ENCODE measurements at places on chromosomes 2 and 18.

- DNase-seq, result no peak
These were observed 153.6 kb downstream of the COL4A4 start for GRCh38 chr2:227010433-227010832.

DNA sequence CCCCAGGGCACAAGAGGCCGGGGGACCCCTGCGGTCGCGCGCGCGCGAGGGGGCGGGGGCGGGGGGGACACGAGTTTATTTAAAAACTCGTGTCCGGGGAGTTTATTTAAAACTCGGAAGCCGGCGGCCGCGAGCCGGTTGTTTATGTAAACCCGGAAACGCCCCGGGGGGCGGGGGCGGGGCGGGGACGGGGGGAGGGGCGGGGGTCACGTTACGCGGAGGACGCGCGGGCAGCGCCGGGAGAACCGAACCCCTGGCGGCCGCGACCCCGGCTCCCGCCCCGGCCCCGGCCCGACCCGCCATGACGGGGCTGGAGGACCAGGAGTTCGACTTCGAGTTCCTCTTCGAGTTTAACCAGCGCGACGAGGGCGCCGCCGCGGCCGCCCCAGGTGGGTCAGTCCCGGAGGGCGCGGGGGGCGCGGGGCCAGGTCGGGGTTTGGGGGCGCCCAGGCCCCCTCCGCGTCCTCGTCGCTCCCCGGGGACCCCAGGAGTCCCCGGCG is 4.4 kb downstream of the NFATC1 start:
- peak; percentile 76 for DNase-seq

DNA sequence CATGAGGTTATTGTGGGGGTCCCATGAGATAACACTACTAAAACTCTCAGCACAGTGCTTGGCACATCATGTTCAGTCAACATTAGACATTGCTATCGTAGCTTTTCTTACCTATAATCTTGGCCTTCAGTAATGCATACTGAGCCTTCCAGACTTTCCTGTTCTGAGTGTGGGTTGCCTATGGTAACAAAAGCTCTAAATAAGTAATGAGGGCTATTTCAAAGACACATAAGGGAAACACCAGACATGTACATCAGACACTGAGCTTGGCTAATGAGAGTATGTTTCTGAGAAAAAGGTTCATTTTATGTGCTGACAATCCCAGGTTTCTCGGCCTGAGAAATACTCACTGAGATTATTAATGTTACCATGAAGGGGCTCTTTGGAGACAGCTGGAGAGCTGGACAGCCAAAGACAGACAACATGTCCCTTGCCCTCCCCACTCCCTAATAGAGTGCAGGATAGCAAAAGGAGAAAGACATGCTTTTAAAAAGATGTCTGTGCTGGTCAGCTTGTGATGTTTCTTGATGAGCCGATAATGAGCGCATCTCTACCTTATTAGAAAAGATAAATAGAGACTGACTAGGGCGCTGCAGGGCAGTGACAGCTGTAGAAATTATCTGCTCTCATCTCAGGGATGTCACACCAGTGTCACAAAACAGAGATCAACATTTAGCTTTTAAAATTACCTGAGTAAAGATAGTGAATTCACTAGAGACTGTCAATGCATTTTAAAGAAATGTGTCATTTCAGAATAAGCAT is 25.4 kb downstream of the POLE4 start:
- DNase-seq, result no peak

DNA sequence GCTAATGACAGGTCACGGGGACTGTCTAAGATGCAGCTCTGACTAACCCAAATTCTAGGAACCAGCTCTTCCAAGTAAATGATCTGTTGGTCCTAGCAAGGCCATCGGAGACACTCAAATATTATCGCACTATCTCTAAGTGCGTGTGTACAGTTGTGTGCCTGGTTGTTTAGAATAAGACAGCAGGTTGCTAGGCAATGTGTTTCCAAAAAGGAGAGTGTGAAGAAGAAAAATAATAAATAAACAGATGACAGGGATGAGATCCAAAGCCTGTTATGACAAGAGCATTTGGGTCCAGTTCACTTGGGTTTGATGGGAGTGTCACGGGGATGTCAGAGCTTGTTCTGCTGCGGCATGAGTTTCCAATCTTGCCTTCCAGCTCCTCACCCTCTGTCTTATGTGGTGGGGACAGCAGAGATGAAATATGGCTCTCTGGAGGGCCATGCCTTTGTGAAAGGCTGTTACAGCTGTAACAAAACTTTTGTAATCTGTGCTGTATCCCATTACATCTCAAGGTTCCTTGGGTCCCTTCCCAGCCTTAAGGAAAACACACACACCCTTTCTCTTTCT is 127.5 kb upstream of the TNP1 start:
- DNase-seq, result no peak

- no peak for DNase-seq
These were observed 3.5 kb downstream of the RBM43 start for GRCh38 chr2:151258121-151258520.

Measured in ecto neural progenitor cell (in vitro differentiated cells).